Hippocampal formation (tissue), 2 donors: ENCODE measurements at places on chromosomes 12 and 14.

GRCh38 chr14:52307376-52307775 lies 6.7 kb upstream of the PTGER2 start:
- DNase-seq: no peak

- DNase-seq: peak; percentile 40
Observed at GRCh38 chr12:128069359-128069997, 197.5 kb upstream of the TMEM132C start.

DNA sequence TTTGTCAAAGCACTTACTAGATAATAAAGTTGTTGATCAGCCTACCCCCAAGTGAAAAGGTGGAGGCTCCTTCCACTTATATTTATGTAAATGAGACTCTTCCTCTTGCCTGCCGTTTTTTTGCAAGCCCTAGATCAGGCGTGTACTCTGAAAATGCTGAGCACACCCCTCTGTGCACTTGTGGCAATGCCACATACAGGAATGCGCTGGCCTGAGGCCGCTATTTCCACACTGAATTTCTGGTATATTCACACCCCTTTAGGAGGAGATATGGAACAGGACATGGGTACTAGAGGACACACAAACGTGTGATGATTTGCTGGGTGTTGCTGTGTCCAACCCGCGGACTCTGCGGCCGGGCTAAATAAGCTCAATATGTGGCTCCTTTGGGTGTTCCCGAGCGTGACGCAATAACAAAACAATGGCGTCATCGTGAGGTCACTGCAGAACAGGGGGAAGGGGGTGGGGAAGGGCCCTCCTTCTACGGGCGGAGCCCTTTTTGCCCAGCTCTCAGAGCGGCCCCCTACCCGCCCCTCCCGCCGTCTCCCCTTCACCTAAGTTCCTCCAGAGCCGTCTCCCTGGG lies 554 bp upstream of the TSPAN31 start:
- no peak for DNase-seq

GRCh38 chr12:126506426-126507182 lies 1441.4 kb downstream of the AACS start:
- no peak for DNase-seq

- DNase-seq: no peak
Observed at GRCh38 chr12:42288544-42288943, 37.4 kb downstream of the ZCRB1 start.

GRCh38 chr14:104555430-104556255 lies 23.9 kb upstream of the C14orf180 start:
- no peak for DNase-seq

GRCh38 chr12:56922031-56922430 lies 12.2 kb downstream of the SDR9C7 start:
- no peak for DNase-seq

DNA sequence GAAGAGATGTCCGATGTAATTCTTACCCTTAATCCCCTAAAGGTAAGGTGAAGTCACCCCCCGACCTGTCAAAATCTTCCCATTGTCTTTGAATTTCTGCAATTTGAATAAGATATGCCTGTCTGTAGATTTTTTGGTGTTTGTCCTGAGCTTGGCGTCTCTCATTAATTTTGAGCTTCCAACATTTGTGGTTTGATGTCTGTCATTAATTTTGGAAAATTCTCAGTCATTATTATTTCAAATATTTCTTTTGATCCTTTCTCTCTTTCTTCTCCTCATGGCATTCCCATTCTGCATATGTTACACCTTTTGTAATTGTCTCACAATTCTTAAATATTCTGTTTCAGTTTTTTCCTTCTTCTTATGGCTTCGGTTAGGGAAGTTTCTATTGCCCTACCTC lies 60.1 kb downstream of the EPS8 start:
- no peak for DNase-seq

GRCh38 chr12:11839091-11839641 lies 189.7 kb downstream of the ETV6 start:
- peak; percentile 14 for DNase-seq

DNA sequence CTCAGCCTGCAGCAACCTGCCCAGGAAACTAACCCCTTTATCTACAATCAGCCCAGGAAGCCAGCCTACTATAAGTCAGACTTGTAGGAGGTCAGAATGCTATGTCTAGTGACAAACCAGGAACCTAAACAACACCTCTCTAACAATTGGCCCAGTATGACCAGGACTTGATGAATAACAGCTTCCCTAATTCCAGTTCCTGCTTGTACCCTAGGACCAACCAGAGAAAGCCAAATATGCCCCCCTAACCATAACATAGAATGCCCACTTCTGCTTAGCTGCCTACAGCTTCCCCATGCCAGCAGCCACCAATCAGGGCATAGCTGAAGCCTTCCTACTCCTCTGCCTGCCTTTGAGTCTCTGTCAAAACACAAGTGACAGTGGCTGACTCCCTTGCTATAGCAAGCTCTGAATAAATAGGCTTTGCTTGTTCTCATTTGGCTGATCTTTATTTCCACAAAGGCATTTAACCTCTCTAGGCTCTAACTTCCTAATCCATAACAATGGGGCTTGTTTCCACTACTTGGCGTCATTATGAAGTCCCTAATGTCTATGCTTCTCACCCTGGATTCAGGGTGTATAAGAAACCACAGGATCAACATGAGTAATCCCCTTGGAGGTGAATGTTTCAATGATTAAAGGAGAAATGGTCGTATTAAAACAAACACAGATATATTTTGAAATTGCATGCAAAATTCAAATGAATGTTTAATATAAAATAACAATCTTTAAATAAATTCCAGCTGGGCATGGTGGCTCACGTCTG lies 220.2 kb downstream of the ANO6 start:
- DNase-seq: peak; percentile 4

GRCh38 chr12:130480887-130481286 lies 143.2 kb downstream of the PIWIL1 start:
- no peak for DNase-seq

- DNase-seq: no peak
Observed at GRCh38 chr12:56520048-56520447, 1.6 kb upstream of the RBMS2 start.

DNA sequence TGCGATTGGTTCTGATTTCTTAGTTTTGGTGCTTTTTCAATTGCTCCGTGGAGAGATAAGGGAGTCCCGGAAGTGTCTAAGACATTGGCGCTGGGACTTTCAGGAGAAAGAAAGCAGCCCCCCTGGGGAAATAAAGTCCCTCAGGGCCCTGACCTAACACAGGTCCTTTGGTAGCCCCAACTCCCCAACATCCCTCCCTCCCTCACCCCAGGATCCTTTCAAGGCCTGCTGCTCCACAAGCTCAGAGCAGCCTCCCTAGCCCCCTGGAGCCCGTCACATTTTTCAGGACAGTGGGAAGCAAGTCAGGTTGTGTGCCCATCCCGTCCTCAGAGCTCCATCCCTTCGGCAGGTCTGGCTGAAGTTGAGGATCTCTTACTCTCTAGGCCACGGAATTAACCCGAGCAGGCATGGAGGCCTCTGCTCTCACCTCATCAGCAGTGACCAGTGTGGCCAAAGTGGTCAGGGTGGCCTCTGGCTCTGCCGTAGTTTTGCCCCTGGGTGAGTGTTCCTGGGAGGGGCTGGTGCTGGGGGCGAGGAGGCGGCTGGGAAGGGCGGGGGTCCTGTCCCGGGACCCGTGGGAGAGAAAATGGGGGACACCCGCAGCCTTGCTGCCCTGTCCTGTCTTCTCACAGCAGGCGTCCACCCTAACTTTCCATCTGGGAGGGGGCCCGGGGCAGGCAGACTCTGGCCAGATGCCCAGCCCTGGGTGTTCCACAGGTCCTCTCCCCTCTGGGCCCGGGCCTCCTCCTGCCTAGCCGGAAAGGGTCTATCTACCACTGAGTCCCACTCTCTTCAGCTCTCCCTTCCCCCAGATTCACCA lies 950 bp downstream of the IFI27 start:
- no peak for DNase-seq

DNA sequence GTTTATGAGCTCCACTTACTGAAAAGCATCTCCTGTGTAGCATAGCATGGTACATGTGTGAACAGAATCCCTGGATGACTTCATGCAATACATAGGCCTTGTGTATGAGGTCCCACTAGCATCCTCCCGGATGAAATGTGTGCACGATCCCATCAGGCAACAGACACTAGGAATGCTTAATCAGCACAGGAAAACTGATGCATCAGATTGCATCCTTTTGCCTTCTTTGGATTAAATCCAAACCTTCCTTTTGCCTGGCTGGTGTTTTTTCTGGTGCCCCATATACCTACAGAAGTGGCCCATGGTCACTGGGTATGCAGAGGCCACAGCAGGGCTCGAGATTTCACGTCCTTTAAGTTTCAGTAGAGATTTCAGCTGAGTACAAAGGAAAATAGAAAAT lies 120.9 kb upstream of the COCH start:
- no peak for DNase-seq

DNA sequence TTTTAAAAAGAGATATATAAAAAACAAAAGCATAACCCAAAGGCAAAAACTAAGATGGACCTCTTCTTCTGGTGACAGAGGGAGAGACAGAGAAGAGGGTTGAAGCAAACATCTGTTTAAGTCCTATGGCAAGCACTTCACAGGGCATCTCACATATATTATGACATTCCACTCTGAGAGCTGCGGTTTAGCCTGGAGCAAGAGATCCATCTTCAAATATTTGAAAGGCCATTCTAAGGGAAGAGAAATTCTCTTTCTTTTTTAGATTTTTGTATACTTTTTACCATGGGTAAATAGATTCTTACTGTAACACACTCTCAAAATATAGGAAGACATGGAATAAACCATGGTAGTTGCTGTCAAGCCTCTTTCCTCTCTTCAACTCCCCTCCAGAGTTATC lies 204.1 kb downstream of the GXYLT1 start:
- DNase-seq: no peak

GRCh38 chr14:99407416-99407815 lies 73.2 kb downstream of the SETD3 start:
- DNase-seq: no peak
